ENCODE measurements at places on chromosomes 4 and X.

DNA sequence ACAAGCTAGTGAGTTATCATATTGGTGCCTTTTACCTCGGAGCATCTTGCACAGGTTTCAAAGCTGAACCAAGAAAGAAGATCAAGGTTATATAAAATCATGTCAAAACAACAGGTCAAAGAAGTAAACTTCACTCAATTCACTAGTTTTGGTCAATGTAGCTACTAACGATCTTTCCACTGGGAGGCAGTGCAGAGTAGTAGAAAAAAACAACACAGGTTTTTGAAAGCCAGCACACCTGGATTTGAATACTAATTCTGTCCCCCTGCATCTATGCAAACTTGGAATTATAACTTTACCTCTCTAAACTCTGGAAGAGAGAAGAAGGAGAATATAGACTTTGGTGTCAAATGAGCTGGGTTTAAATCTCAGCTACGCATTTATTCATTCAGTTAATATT is 266.1 kb downstream of the GRIA3 start:
- DNase-seq: no peak

DNA sequence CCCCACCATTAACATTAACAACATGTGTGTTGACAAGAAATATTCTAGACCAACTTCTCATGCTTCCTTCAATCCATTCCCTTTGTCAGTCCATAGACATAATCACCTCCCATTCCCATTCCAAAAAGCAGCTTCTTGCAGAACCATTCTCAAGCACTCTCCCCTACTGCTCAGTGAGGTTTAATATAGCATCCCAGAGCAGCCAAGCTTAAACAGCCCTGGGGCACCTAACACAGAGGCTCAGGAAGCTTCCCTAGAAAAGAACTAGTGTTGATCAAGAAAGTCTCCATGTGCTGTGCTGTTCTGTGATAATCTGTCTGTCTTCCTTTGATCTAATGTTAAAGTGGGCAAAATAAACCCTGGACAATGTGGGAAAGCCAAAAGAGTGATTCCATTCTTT is 174.2 kb upstream of the NOCT start:
- DNase-seq: no peak

- no peak for DNase-seq
Measured at GRCh38 chr4:174928575-174929253, 10.6 kb downstream of the ADAM29 start.

DNA sequence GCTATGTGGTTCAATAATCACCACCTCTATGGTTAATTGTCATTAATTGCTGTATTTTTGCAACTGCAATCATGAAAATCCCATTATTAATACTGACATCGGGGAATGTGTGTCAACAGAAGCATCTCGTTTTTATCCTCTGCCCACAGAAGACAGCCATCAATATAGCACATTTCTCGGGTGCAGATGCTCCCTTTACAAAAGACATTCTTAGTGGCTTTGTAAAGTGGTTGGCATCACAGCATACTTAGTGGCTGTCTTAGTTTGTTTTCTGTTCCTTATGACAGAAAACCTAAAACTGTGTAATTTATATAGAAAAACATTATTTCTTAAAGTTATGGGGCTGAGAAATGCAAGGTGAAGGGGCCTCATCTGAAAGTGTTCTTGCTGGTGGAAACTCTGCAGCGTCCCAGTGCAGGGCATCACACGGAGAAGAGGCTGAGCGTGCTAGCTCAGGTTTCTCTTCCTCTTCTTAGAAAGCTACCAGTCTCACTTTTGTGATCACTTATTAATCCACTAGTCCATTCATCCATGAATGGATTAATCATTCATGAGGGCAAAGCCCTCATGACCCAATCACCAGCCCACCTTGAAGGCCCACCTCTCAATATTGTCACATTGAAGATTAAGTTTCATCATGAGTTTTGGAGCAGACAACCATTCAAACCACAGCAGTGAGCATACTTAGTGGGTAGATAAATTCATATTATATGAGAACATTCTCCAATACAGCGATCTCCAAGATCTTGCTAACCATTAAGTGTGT is 1067.7 kb upstream of the PABPC4L start:
- no peak for DNase-seq

GRCh38 chrX:153469811-153470410 is 465 bp downstream of the HAUS7 start:
- no peak for DNase-seq

DNA sequence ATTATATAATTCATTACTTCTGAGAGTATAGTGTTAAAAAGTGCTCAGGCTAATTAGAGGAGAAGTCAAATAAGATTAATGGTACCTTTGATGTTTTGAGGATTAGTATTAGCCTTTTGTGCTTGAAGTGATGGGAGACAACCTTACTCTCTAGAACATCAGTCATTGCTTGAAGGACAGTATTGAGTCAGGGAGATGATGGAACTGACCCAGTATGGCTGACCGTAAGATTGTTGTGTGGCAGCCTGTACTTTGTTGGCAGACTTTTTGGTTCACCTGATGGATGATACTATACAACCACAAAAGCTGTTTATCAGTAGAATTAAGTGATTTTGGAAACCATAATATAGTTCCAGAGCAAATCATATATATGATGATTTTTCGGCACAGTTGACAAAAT is 9.9 kb downstream of the OGT start:
- DNase-seq: no peak

- DNase-seq: no peak
Measured at GRCh38 chr4:163523791-163524365, 29.4 kb downstream of the TMA16 start.

DNA sequence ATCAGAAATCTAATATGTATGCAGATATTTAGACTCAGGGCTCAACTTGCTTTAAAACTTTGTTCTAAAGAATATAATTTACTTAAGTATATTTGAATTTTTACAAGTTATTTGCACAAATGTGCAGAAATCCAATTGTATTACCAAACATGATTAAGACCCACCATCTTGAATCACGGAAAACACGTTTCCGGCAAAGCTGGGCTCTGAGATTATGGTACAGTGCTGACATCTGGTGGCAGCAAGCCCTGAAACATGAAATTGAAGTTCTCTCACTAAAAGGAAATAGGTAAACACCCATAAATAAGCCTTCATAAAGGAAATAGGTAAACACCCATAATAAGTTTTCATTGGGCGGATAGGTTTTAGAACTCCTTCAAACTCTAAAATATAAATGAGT is 98.3 kb upstream of the MAOA start:
- DNase-seq: no peak

DNA sequence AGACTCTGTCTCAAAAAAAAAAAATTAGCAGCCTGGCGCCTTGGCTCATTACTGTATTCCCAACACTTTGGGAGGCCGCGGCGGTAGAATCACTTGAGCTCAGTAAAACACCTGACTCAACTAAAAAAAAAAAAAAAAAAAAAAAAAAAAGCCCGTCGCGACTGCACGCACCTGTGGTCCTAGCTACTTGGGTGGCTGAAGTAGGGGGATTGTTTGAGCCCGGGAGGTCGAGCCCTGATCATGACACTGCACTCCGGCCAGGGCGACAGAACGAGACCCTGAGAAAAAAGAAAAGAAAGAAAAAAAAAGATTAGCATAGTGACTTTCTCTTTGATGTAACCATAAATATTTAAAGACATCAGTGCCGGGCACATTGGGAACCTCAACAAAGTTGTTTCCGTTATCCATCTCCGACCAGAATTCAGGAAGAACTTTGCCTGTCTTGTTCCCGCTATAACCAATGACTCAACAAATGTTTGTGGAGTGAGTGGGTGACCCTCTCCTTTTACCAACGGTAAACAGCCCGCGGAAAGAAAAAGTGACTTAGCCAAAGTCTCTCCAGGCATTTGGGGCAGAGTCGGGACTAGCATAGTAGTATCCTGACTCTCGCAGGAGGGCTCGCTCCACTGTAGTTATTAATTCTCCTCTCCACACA is 553 bp upstream of the MED28 start:
- DNase-seq: no peak

DNA sequence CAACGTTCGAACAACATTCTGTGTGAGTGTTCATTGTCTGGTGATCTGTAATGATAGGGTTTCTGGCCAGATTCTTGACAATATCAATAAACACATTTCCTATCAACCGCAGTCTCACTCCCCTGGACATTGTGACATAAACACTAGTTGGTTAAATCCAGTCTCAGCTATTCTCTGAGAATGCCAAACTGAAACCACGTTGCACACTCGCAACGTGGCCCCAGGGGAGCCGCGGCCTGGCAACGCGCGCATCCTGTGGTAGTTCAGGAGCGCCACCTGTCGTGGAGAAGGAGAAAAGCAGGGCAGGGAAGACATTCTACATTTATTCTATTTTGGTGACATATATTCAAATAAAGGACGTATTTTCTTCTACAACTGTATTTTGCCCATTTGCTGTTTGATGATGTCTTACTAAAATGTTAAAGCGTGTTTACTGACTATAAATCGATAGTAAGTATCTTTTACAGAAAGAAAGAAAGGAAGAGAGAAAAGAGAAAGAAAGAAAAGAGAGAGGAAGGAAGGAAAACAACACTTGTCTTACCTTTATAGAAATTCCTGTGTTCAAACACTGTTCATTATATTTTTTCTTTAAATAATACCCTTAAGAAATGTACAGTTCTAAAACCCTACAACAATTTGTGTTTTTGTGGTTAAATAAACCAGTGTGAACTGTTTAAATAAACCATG is 738.3 kb upstream of the FRG1 start:
- peak; percentile 22 for DNase-seq

GRCh38 chrX:23575281-23575680 is 92.0 kb upstream of the PRDX4 start:
- no peak for DNase-seq

- no peak for DNase-seq
Measured at GRCh38 chr4:87855559-87855958, 22.8 kb downstream of the MEPE start.

DNA sequence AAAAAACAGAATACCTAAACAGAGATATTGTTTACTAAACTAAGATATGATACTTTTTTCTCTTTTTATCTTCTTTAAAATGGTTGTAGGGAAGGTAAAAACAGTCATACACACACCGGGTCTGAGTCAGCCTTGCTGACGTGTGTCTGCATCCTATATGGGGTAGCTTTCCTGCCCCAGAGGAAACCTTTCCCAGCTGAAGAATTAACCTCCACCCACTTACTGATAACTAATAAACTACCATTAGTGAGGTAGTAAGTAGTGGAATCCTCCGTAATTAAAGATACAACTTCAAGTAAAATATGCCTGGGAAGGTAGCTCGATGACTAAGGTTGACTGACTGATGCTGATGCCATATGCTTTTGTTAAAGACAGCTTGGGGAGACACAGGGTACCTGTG is 312.2 kb downstream of the DCTD start:
- DNase-seq: no peak

DNA sequence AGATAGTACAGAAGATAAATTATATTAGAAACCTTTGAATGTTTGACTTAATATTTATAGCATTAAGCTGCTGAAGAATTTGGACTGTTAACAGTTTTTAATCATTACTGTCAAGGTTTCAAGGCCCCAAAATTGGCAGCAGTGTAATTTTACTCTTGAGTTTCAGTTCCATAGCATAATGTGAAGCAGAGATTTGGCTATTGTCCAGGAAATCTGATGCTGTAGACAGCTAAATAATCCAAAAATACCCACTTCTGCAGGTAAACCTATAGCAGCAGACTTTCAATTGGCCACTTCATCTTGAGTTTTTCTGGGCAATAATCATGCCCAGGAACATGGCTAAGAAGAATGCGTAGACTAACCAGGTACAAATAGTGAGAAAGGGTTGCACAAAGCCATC is 85.0 kb downstream of the RCHY1 start:
- no peak for DNase-seq

- no peak for DNase-seq
Measured at GRCh38 chr4:108890484-108890881, 127.6 kb upstream of the ETNPPL start.

- DNase-seq: no peak
Measured at GRCh38 chr4:128727658-128728057, 81.8 kb upstream of the JADE1 start.

DNA sequence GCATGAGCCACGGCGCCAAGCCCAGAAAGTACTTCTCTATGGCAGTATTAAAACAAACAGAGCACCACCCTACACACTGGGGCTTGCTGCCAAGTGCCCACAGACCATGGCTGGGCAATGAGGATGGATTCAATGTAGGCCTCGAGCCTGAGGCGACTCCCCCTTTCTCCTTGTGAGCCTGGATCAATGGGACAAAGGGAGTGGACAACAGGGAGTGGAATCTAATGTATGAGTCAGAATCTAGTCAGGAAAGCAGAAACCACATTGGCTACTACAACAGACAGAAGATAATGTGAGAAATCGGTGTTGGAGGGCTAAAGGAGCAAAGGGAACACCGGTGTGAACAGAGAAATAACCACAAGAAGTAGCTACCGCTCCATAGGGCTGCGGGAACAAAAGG is 37.7 kb upstream of the OCIAD2 start:
- no peak for DNase-seq

DNA sequence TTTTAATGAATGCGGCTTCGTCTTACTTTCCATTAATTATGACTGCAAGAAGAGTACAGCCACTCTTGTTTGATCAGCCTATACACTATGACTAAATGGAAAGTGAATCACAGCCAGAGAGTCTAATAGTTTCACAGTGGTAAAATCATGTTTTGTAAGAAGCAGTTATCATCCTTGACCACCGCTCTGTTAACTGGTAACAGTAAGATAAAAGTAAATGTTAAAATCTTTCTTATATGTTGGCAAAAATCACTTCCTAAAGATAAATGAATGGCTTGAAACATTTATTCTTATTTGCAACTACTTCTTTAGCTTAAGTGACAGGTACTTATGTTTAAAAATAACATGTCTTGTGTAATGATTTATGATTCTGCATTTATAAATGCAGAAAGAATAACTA is 13.2 kb downstream of the GALNT7 start:
- no peak for DNase-seq

DNA sequence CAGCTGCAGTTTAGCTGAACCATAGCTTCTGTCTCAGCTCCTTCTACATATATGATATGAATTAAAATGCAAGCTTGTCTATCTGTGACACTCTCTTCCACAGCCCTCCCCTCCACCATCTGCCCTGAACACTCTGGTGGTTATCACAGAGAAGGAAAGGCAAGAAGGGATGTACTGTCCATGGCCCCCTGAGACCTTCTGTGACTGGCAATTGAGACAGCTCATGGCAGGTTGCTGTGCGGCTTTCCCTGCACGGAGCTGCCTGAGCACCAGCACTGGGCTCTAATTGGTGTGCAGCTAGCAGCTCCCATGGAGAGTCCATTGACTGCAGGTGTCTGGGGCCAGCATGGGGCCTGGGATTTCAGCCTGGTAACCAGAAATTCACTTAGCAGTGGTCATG is 109.8 kb upstream of the ANXA3 start:
- no peak for DNase-seq

GRCh38 chr4:75235359-75235951 is 278.7 kb downstream of the RCHY1 start:
- DNase-seq: no peak

GRCh38 chr4:38152721-38153386 is 192.7 kb downstream of the PTTG2 start:
- no peak for DNase-seq

GRCh38 chr4:23911675-23912455 is 22.0 kb upstream of the PPARGC1A start:
- no peak for DNase-seq

GRCh38 chrX:123475068-123475724 is 257.7 kb downstream of the THOC2 start:
- no peak for DNase-seq

GRCh38 chrX:39267176-39267575 is 465.9 kb downstream of the MID1IP1 start:
- DNase-seq: no peak

- no peak for DNase-seq
Measured at GRCh38 chrX:586351-586750, 44.2 kb upstream of the SHOX start.

GRCh38 chr4:5858020-5858769 is 34.7 kb downstream of the CRMP1 start:
- no peak for DNase-seq

Measured in left renal pelvis (tissue), 4 donors.